ENCODE measurements at places on chromosomes 4 and X. TPM values are rescaled to one million over a fixed set of nuclear protein-coding genes. Genes with fewer than 3 reads are reported as not detected.
A peak's percentile ranks its signal among the peaks of the same experiment; 100 is the strongest.

The FAT4 gene
- not detected for total RNA-seq

The WNK3 gene
- 0.21 TPM for total RNA-seq

The FAM120C gene
- total RNA-seq: 12.8 TPM

The LONRF3 gene
- 0.40 TPM for total RNA-seq

DNA sequence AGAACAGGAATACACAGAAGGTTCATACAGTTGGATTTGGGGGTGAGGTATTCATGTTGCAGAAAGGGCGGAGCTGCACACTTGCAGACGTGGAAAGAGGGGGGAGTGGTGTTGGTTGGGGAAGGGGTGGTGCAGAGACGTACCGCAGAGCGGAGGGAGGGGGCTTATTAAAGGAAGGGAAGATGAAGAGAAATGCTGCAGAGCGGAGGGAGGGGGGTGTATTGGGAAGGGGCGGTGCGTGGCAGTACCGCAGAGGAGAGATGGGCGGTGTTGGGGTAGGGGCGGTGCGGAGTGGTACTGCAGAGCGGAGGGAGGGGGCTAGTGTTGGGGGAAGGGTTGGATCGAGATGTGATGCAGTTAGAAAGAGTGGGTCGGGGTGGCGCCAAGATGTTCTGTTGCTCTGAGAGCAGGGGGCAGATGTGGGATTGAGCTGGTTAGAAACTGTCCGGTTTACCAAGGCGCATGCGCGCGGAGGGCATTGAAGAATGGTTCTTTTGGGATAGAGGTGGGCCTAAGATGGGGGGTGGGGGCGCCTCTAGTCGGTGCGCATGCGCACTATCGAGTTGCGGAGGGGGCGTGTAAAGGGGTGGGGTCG lies 900 bp downstream of the TRO start:
- DNase-seq: peak; percentile 62
- H3K27ac ChIP-seq: peak overlapping the region; percentile 67
- H3K4me3 ChIP-seq: peak overlapping the region; percentile 82
- peaks cover under 1% of the 10 kb centered on the region for H3K27me3 ChIP-seq
- peaks cover 11% of the 10 kb centered on the region for H3K4me1 ChIP-seq
- H3K36me3 ChIP-seq: no peaks in the 10 kb centered on the region

- H3K27ac ChIP-seq: no peak overlapping the region
- peaks cover 72% of the 10 kb centered on the region for H3K4me1 ChIP-seq
- H3K27me3 ChIP-seq: no peaks in the 10 kb centered on the region
These were observed 4.9 kb downstream of the ZNF275 start for GRCh38 chrX:153338836-153339235.

- no peak for DNase-seq
- no peak overlapping the region for H3K4me3 ChIP-seq
- H3K4me1 ChIP-seq: no peaks in the 10 kb centered on the region
- no peaks in the 10 kb centered on the region for H3K27me3 ChIP-seq
These were observed 7.5 kb downstream of the PF4 start for GRCh38 chr4:73974352-73974751.

DNA sequence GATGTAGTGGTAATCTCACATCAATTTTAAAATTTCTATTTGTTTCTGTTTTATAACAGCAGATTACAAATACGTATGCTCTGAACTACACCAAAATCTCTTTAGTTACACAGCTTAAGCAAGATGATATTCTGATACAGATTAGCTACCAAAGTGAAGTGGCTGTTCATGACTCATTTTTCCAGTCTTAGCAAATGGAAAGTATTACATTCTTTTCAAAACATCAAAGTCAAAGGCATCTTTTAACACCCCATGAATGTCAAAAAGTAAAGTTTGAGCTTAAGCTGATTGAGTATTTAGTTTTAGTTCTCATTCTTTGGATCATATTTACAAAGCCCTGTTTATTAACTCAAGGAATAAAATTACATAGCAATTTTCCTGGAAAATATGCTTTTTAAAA lies 6.6 kb upstream of the HPGDS start:
- H3K4me1 ChIP-seq: peaks cover 16% of the 10 kb centered on the region
- no peak for DNase-seq
- peaks cover 27% of the 10 kb centered on the region for H3K27me3 ChIP-seq
- no peaks in the 10 kb centered on the region for H3K36me3 ChIP-seq
